ENCODE measurements at places on chromosomes 2 and 18.

DNA sequence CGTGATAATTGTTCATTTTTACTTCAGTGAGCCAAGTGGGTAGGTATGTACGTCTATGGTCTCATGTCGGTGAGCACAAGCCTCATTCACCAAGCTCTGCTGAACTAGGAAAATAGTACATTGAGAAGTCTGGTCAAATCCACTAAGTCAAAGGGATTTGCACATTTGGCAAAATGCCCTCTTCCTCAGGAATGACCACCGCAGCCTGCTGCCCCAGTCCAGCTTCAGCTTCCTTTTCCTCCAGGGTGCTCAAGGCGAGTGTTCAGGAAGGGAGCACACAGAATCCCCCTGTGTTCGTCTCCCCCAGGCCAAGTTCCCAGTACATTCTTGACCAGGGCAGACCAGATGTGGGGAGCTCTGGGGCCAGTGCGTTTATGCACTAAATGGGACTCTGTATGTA is 23.0 kb downstream of the TCF7L1 start:
- no peak for DNase-seq

DNA sequence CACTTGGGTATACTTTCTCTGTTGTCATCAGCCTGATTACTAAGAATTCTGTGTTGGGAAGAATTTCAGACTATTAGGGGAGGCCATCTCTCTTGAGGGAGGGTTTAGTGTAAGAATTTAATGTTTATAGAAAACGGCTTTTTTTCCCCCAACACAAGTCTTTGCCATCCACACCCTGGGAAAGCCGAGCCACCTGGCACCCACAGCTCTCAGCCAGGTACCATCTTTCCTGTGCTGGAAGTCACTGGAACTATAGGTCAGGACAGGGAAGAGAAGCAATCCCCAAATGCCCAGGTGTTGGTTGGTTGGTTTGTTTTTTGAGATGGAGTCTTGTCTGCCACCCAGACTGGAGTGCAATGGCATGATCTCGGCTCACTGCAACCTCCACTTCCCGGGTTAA is 155.1 kb downstream of the SMAD7 start:
- DNase-seq = no peak

- DNase-seq = no peak
Measured at GRCh38 chr2:129369437-129369836, 610.0 kb upstream of the RAB6C start.

GRCh38 chr2:28004086-28004485 is 113.6 kb downstream of the BABAM2 start:
- no peak for DNase-seq

DNA sequence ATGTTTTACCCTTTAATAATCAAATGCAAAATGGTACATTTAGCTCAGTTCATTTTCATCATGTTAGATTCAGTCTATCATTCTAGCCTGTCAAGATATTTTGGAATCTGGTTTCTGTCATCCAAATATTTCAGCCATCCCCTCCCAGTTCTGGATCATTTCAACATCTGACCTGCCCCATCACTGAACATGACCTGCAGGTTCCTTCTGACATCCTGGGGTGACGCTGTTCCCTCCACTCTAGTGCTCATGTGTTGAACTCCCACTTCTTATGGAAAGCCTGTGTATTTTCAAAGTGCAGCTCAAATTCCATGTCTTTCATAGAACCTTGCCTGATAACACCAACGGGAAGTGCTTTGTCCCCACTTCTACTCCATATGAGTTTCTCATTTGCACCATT is 320.0 kb upstream of the TNP1 start:
- DNase-seq = no peak

Data from CD4-positive, alpha-beta T cell treated with Interferon alpha-2 for 1 hour (primary cell).